Stimulated activated CD4-positive, alpha-beta T cell treated with anti-CD3 and anti-CD28 coated beads, Interleukin-12 subunit alpha, Interleukin-12 subunit beta, amount 100 ng/mL, for 4 hours (primary cell): ENCODE measurements at places on chromosomes 3 and 15.
A peak's percentile ranks its signal among the peaks of the same experiment; 100 is the strongest.

DNA sequence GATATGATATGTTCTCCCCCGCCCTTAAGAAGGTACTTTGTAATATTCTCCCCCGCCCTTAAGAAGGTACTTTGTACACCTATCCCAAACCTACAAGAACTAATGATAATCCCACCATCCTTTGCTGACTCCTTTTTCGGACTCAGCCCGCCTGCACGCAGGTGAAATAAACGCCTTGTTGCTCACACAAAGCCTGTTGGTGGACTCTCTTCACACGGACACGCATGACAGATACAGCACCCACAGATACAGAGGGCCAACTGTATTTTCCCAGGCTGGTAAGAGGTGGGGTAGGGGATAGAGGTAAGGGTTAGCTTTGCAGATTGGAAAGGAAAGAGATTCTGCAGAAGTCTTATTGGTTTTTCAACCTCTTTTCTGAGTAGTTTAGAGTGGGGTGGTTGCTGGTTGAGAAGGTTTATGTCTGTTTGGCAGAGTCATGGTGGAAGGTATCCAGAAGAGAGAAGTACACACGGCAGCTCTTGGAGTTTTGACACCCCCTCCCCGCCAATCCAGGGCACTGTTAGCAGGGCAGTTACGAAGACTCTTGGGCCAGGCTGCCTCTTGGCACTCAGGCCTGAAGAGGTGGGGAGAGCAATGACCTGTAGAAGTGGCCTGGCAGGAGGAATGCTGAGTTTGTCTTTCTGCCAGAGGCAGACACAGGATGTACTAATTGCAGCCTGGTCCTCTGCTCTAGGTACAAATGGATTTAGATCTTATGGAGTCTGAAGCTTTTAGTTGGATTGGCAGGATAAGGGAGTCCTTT is 36.0 kb upstream of the IDH2 start:
- no peak for DNase-seq

GRCh38 chr3:67858492-67858891 is 204.1 kb upstream of the SUCLG2 start:
- no peak for DNase-seq

GRCh38 chr15:92803852-92804609 is 96.1 kb upstream of the CHD2 start:
- DNase-seq, result peak; percentile 70

GRCh38 chr3:143337387-143337786 is 217.8 kb downstream of the CHST2 start:
- no peak for DNase-seq

GRCh38 chr15:38666865-38667510 is 102.4 kb upstream of the RASGRP1 start:
- DNase-seq, result no peak

- DNase-seq, result no peak
These were observed 116.1 kb downstream of the ULK4 start for GRCh38 chr3:41845826-41846225.
